Activated CD8-positive, alpha-beta memory T cell treated with anti-CD3 and anti-CD28 coated beads for 48 hours (primary cell): ENCODE measurements at places on chromosomes 4 and X.

GRCh38 chrX:37420185-37420584 lies 71.0 kb downstream of the PRRG1 start:
- no peak for DNase-seq

DNA sequence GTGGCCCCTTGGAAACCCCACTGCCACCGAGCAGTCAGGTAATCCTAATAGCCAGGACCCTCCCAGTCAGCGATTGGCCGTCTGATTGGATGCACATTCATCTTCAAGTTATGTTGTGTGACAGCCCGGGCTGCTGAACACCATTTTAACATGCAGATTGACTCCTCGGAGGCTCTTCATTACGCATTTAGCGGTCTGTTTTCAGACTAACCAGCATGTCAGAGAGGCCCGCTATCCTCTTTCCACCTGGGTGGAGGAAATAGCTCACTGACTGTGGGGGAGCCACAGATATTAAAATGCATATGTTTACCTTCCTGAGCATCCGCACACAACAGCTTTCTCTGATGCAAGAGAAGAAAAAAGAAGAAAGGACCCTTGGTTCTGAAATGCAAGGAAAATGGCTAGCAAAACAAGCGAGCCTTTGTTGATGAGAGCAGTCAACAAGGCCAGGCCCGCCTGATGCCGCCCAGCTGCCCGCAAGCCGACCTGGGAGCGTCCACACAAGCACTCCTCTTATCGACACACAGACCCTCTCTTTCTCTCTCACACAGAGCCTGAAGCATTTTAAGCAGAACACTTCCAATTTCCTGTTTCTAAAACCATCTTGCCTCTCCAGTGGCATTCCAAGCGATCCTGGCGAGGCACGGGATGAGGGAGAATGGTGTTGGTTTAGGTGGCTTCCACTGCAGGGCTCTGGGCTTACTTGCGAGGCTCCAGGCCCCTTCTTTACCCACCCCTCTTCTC lies 118.3 kb downstream of the MGST2 start:
- DNase-seq, result no peak

DNA sequence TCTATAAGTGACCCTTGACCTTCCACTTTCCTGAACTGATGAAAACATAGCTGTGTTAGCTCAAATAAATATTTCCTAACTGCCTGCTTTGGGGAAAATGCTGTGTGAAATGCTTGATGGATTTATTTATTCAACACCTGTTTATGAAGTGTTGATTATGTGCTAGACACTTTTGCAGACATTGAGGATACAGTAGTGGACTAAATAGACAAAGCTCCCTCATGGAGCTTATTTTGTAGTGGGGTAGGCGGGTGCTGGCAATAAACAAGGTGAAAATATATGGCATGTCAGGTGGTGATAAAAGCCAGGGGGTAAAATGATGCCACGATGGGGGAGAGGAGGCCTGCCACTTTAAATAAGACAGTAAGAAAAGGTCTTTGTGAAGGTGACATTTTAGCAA lies 50.2 kb upstream of the TLR3 start:
- DNase-seq, result no peak

DNA sequence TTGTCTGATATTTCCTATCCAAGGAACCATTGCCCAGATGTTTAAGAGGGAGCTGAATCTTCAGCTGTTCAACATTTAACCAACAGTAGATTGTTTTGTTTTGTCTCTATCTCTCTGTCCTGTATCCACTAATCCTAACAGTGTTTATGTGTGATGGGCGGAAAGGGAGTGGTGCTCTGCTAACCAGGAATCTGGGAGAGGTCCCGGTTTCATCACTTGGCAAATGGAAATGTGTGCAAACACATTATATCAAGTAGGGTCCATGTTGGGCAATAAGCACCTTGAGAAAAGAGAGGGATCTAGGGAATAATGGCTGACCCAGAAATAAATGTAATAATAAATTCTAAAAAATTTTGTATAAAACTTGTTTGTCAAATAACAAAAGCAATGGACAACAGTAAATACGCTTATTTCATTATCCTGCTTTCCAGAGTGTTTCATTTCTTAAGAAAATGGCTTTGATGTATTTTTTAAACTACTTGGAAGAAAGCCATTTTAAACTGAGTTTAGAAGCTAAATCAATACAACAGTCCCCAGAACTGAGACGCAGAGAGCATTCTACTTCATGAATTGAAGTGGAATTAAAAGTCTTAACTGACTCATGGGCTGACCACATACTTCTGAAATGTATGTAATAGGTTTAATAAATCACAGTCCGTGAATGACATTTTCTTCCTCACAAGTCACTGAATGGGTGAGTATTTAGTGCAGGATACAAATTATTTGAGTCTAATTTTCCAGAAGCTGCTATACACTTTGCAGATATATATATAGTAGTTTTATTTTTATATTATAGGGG lies 55.8 kb downstream of the EMCN start:
- DNase-seq, result no peak

- DNase-seq, result no peak
Measured at GRCh38 chr4:38056011-38056685, 96.0 kb downstream of the PTTG2 start.

- DNase-seq, result no peak
Measured at GRCh38 chr4:133839326-133839725, 362.3 kb downstream of the PABPC4L start.

- no peak for DNase-seq
Measured at GRCh38 chr4:123305736-123306135, 90.9 kb upstream of the SPRY1 start.

DNA sequence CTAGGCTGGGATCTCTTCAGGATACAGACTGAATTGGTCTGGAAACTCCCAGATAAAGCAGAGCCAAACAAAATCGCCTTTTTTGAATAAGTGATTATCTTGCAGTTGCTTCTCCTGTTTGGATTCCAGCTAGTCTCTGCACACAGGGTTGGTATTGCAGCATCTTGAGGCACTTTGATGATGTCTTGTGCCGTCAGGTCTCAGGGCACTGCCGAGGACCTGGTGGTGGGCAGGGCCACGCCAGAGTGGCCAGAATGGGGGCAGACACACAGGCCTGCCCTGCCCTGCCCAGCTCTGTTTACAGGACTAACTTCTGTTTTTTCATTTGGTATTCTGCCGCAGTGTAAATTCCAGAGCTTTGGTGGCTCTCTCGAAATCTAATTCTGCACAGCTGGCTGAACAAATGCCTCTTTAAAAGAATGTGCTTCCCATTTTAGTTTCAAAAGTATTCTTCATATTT lies 276.1 kb downstream of the NR3C2 start:
- no peak for DNase-seq

DNA sequence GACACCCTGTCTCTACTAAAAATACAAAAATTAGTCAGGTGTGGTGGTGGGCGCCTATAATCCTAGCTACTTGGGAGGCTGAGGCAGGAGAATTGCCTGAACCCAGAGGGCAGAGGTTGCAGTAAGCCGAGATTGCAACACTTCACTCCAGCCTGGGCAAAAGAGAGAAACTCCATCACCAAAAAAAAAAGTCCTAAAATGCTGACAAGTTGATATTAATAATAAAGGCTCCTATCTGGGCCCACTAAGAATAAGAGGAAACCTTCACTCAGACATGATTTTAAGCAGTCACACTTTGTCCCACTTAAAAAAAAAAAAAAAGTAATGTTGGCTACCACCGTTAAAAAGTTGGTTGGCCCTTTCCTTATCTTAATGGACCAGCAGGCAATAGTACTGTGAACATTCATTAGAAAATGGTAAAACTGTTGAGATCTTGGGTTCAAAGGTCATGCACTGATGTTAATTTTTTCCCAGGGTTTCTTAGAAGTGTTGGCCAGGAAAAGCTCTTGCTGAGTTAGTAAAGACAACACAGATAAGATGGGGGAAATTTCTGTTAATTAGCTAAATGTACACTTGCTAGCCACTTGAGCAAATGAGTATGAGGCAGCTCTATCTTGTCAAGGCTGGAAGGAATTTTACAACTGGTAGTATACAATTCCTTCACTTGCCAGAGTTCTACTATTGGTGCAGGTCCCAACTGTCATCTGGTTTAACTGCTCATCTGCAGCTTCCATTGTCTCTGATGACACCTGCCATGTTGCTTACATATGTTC lies 43.6 kb upstream of the BMP2K start:
- DNase-seq, result no peak

DNA sequence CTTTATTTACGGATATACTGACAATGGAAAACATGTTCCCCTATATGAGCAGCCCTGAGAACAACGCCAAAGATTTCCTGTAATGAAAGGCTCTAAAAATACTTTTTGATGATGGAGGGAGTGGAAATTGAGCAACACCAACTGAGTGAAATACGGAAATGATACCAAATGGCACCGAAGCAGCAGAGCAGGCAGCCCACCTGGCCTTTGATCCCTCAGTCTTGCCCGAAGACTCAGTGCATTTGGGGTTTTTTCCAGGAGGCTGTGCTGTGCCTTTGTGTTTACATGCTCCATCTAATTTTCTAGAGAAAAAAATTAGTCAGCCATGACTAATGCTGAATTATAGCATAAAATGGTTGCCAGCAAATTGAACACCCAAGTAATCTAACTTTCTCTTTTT lies 169.9 kb upstream of the RBPJ start:
- peak; percentile 37 for DNase-seq

DNA sequence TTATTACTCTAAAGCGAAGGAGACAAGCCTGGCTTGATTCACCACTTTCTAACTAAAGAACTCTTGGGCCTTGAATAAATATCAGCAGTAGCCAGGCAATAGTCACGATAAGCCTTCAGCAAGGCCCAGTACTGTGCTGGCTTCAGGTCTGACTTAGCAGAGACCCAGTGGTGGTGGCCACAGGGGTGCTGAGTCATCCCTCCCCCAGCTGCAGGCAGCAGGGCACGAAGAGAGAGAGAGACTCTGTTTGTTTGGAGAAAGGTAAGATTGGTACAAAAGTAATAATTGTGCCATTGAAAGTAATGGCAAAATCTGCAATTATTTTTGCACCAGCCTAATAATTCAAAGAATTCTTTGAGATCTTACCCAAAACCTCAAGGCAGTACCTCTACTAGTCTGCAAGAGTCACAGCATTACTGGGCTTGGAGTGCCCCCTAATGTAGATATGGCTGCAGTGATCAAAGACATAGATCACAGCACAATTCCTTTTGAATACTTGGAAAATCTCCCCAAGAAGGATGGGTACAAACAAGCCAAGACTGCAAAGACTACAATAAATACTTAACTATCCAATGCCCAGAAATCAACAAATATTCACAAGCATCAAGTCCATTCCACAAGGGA lies 159.5 kb upstream of the USP38 start:
- no peak for DNase-seq

DNA sequence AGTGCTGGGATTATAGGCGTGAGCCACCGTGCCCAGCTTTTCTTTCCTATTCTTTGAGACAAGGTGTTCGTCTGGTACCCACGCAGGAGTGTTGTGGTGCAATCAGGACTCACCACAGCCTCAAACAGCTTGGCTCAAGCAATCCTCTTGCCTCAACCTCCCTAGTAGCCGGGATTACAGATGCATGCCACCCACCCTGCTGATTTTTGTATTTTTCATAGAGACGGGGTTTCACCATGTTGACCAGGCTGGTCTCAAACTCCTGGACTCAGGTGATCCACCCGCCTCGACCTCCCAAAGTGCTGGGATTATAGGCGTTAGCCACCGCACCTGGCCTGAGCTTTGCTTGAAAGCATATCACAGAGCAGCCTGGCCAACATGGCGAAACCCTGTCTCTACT lies 1.5 kb upstream of the CRLF2 start:
- DNase-seq, result no peak

DNA sequence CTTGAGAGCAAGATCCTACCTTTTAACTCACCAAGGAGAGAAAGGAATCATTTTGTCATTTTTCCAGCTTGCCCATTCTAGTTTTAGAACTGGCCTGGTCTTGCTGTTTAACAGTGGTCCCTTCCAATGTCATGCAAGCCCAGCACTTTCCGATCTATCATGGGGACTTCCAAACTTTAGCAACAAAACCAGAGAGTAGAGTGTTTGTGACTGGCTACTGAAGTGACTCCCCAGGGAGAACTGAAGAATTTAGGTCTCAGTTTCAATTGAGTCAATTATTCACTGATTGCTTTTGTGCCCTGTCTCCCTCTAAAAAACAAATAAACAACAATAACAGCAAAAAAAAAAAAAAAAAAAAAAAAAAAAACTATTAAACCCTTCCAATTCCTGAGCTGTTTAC lies 108.3 kb downstream of the LHFPL1 start:
- no peak for DNase-seq

DNA sequence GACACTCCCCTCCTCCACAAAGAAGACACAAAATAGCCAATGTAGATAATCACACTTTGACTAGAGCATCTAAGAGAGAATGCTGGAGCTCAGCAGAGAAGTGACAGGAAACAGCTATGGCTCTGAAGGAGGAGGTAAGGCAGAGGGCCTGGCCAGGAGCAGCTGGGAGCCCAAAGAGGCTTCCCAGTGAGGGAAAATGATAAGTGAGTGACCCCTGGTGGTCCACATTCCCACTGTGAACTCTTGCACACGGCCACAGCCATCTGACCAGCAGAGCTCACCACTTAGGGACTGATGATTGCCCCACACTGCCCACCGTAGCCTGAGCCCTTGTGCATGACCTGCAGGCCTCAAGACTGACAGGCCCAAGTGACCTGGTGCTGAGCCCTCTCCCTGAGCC lies 162.7 kb upstream of the GALNTL6 start:
- DNase-seq, result no peak

GRCh38 chr4:183919141-183919540 lies 14.0 kb downstream of the STOX2 start:
- no peak for DNase-seq

DNA sequence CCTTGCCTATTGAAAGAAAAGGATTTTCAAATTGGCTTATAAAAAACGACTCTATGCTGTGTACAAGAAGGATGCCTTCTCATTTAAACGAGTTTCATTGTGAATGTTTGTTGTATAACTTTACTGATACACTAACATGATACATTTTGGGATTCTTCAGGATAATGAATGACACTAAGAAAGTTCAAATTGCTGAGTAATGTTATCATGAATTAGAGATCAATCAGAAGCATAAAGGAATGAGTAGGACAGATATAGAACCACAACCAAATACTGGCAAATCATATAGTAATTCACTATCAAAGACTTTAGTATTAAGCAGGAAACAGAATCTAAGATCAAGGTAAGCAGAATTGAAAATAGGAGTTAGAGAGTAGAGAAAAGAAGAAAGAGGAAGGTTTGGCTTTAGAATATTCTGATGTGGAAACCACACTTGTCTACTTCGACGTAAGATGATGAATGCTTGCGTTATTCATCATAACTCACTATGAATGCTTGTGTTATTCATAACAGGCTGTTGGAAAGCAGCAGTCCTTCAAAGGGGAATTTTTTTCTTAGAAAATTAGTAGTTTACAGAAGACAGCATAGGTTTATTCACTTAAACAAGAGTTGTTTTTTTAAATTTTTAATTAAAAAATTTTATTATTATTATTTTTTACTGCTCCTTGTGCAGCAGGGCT lies 13.4 kb downstream of the CCDC158 start:
- DNase-seq, result no peak

- DNase-seq, result no peak
Measured at GRCh38 chr4:3869174-3869572, 103.0 kb downstream of the ADRA2C start.
